CD4-positive, alpha-beta T cell (primary cell): ENCODE measurements at places on chromosomes 2 and 18. TPM values are rescaled to one million over a fixed set of nuclear protein-coding genes. Genes with fewer than 3 reads are reported as not detected.

GRCh38 chr18:13381944-13382365 lies 163.4 kb downstream of the LDLRAD4 start:
- DNase-seq = peak; percentile 34

- DNase-seq = no peak
Measured at GRCh38 chr18:79625195-79625923, 54.2 kb upstream of the CTDP1 start.

- DNase-seq = no peak
Measured at GRCh38 chr18:73462092-73462491, 594.3 kb upstream of the NETO1 start.

DNA sequence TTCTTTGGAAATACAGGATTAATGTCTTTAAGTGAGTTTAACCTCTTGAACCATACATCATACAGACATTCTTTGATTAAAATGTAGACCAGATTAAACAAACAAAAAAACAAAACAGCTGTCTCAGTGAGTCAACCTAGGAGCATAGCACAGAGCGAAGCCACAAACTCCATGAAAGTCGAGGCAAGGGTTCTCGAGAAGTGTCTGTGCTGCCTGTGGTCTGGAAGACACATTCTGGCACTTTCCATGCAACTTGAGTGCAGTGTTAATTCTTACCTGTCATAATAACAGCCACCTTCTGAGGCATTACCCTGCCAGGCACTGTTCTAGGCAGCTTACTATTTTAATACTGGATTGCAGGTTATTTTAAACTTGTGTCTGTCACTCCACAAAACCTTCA lies 435.5 kb upstream of the MMADHC start:
- peak; percentile 17 for DNase-seq

GRCh38 chr2:75243219-75243618 lies 43.9 kb upstream of the TACR1 start:
- no peak for DNase-seq

DNA sequence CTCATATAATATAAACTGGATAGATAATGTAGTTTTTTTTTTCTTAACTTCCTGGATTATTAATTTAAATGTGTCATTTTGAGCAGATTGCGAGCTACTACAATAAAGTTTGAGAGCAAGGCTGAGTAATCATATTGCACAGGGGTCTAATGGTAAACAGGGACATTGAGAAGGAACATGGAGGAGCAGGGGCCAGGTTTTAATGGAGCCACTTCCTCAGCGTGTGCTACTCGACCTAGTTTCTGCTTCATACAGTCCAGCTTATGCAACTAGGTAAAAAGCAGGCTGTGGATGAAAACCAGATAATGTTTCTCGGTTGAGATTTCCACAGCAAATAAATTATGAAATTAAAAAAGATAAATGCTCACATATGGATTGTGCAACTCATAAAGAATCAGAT lies 1915.7 kb upstream of the CELF4 start:
- DNase-seq = no peak

DNA sequence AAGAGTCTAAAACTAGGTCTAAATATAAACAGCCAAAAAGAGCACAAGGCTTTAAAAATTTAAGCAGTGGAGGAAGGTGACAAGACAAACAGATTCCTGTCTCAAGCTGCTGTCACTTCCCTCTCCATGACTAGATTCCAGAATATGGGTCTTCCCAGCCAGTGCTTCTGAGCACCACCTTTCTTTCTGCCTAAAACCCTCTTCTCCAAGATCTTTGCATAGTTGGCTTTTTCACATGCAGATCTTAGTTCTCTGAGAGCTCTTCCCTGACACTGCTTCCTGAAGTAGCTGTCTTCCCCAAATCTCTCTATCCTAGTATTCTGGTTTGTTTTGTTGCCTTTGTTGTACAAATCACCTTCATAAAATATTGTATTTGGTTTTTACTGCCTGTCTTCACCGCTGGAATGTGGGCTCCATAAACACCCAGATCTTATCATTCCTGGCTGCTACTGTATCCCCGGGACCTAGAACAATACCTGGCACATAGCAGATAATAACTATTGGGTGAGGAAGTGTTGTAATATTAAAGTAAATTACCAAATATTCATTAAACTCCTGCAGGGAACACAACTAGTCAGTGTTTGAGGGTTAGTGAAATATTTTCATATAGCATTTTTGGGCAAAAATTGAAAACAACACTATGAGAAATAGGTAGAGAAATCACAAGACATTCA lies 150.2 kb downstream of the CCDC85A start:
- DNase-seq = no peak

GRCh38 chr2:18498531-18498930 lies 61.9 kb downstream of the RDH14 start:
- no peak for DNase-seq

GRCh38 chr2:10332402-10333246 lies 29.9 kb downstream of the HPCAL1 start:
- DNase-seq = no peak

The GBX2 gene
- total RNA-seq = not detected

The CFC1 gene
- not detected for total RNA-seq

The EVX2 gene
- total RNA-seq = not detected

The CRIM1 gene
- 1.7 TPM for total RNA-seq

The FOSL2 gene
- total RNA-seq = 155 TPM
